ENCODE measurements at places on chromosomes 7 and 10.

GRCh38 chr10:79446758-79447084, 1.3 kb upstream of the ZCCHC24 start:
- DNase-seq: no peak

DNA sequence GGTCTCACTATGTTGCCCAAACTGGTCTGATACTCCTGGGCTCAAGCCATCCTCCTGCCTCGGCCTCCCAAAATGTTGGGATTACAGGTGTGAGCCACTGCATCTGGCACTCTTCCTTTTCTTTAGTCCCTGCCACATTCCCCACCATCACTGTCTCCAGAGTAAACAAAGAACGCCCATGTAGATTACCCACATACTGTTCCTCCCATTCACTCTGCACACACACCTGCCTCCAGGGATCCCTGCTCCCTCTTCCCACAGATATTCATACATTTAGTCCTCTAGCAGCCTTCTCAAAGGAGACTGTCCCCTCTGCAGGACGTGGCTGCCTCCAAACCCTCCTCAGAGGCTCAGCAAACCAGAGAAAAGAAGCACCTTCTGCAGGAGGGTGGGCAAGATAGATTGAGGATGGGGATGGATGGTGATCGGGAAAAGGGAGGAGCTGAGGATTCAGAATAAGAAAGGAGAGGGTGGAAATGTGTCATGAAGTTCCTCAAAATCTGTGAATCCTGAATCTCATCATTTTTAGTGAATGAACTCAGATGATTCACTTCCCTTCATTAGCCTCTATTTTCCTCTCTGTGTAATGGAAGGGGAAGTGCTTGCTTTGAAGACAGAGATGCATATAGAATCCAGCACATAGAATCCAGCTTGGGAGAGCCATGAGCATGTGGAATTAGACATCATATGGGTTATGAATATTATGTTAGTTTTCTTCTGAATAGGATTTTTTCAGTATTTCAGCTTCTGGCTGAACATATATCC, 5.5 kb upstream of the PLAU start:
- no peak for DNase-seq

DNA sequence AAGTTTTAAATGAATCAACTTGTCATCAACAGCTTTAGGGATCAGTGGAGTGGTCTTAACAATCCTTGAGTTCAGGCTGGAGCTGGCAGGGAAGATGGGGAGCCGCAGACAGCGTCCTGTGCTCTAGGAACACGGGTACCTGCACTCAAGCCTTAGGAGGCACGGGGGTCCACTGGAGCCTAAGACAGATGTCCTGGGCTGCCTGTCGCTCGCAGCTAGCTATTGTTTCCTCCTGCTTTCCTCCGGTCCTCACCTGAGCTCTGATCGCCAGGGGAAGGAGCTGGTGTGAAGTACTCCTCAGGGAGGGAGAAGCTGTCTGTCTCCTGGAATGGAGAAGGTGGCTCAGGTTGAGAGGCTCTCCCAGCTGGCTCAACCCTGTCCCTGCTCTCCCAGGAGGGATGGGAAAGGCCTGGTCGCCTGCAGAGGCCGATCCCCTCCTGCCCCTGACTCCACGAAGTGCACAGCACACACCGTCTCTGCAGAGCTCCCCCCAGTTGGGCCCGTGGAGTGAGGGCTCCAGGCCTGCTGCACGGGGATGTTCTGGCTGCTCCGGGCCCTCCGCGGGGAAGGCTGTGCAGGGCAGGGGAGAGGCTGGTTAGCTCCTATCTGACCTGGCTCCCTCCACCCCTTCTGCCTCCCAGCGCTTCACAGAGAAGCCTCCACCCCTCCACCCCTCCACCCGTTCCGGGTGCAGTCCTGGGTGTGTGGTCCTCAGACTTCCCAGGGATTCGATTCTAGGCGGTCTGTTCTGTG, 14.5 kb upstream of the PYROXD2 start:
- no peak for DNase-seq

GRCh38 chr10:3853547-3854303, 68.7 kb upstream of the KLF6 start:
- DNase-seq: no peak

- no peak for DNase-seq
Observed at GRCh38 chr7:48551652-48552051, 372.7 kb upstream of the CDC14C start.

- DNase-seq: no peak
Observed at GRCh38 chr10:52485462-52485861, 171.4 kb downstream of the DKK1 start.

GRCh38 chr10:82208726-82209125, 333.7 kb downstream of the NRG3 start:
- no peak for DNase-seq

- DNase-seq: peak; percentile 53
Observed at GRCh38 chr7:92608380-92609322, 18.5 kb upstream of the FAM133B start.

GRCh38 chr10:72753760-72754231, 61.9 kb downstream of the MCU start:
- peak; percentile 22 for DNase-seq

All from K562 (cell line).